PC-3 (cell line): ENCODE measurements at places on chromosomes 13 and 19.
A peak's percentile ranks its signal among the peaks of the same experiment; 100 is the strongest.

GRCh38 chr13:24654741-24655140 is 25.5 kb upstream of the ATP12A start:
- no peak for DNase-seq

DNA sequence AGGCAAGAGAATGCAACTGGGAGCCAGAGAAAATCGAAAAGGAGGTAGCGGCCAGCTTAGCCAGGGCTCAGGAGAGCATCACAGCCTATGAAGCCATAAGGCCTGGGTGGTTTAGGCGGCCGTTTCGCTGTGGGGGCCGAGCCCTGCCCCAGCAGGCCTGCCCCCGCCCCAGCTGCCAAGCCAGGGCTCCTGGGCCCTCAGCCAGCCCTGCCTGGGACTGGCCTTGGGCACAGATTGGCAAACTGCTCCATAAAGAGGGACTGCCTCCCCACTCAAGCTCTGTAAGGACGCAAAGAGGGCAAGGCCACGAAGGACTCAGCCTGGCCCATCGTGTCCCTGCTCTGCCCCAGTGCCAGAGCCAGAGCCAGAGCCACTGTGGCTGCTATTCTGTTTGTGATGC is 10.2 kb downstream of the ZNF653 start:
- DNase-seq = no peak

DNA sequence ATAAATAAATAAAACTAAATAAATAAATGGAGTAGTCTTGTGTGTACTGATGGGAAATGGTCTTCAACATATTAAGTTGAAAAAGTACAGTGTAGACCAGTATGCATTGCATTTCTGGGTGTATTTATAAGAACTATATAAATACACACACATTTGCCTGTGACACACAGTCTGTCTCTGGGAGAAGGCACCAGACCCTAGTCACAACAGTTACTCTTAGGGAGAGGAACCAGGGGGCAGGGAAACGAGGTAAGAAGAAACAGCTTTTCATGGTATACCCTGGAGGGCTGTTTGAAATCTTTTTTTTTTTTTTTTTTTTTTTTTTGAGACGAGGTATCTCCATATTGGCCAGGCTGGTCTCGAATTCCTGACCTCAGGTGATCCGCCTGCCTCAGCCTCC is 2.8 kb upstream of the S1PR2 start:
- no peak for DNase-seq

GRCh38 chr13:62598708-62599107 is 1183.1 kb upstream of the PCDH20 start:
- DNase-seq = no peak

DNA sequence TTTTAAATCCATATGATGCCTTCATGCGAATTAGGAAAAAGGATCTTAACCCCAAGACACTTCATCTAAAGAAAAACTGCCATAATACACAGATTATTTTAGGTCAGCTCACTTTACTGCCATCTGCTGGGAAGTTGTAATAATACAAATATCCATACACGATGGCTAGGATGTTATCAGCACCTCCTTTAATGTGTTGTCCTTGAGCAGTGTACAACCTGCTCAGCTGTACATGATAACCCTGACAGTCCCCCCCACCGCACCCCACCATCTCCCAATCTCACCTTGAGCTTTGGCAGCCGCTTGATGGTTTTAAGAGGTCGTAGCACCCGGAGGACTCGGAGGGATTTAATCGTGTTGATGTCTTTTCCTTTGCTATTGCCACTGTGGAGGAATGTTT is 112.2 kb downstream of the IER2 start:
- peak; percentile 88 for DNase-seq

- DNase-seq = no peak
Measured at GRCh38 chr19:42477117-42477516, 34.4 kb upstream of the CXCL17 start.

GRCh38 chr13:44537248-44537647 is 38.9 kb downstream of the TSC22D1 start:
- no peak for DNase-seq

GRCh38 chr19:677201-677600 is 1.0 kb downstream of the FSTL3 start:
- DNase-seq = peak; percentile 70

- no peak for DNase-seq
Measured at GRCh38 chr19:45087531-45087930, 5.4 kb upstream of the PPP1R37 start.

GRCh38 chr13:93625536-93625935 is 398.9 kb downstream of the GPC6 start:
- DNase-seq = no peak

- no peak for DNase-seq
Measured at GRCh38 chr19:51172223-51172622, 30.1 kb downstream of the SIGLEC7 start.

DNA sequence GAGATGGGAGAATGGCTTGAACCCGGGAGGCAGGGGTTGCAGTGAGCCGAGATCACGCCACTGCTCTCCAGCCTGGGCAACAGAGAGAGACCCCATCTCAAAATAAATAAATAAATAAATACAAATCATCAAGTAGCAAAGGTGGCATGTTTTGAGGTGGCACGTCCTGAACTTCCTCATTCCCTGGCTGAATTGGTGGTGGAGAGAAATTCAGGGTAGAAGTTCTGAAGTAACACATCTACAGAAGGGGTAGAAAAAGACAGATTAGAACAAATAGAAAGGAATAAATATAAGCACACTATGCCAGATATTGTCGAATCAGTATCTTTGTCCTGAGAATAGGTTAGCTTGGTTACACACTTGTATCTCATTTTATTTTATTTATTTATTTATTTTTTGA is 6.3 kb downstream of the IFI30 start:
- DNase-seq = no peak

DNA sequence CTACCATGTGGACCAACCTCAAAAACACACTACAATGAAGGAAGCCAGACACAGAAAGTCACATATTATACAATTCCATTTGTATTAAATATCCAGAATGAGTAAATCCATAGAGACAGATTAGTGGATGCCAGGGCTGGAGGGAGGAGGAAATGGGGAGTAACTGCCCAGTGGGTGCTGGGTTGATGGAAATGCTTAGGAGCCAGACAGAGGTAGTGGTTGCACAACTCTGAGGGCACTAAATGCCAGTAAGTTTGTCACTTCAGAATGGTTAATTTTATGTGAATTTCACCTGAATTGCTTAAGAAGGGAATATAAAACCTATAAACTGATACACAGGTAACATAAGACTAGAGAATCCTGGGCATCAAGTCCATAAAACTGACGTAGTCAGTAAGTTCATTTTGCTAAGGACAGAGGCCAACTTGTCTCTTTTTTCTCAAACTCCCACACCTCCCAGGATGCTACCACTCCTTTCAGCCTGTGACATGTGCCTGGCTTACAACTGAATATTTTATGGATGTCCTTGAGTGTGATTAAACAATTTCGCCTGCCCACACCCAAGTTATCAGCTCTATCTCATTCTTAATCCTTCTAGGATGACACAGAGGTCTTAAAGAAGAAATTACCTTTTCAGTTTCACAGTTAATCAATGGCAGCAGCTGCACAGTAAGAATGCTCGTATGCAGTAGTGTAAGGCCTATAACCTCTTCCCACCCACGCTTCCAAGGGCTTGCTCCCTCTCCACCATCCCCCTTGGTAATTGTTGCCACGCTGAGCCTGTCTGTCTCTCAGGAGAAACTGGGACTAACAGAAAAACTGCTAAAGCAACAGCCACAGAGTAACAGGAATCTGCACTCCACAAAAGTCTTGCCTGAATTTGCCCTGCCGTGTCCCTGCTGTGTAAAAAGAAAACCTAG is 5.9 kb upstream of the MLNR start:
- DNase-seq = no peak

DNA sequence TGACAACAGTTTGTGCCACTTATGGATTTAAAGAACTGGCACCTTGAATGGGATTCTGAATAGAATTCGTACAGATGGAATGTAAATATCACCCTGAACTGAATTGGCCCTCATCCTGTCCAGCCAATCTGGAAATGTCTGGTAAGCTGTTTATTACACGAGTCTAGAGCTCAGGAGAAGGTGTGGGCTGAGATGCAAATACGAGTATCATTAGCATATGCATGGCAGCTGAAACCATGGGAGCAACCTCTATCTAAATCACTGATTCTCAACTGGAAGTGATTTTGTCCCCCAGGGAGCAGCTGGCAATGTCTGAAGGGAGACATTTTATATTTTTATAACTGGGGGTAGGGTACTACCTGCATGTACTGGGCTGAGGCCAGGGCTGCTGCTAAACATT is 15.6 kb upstream of the VWA8 start:
- DNase-seq = no peak

DNA sequence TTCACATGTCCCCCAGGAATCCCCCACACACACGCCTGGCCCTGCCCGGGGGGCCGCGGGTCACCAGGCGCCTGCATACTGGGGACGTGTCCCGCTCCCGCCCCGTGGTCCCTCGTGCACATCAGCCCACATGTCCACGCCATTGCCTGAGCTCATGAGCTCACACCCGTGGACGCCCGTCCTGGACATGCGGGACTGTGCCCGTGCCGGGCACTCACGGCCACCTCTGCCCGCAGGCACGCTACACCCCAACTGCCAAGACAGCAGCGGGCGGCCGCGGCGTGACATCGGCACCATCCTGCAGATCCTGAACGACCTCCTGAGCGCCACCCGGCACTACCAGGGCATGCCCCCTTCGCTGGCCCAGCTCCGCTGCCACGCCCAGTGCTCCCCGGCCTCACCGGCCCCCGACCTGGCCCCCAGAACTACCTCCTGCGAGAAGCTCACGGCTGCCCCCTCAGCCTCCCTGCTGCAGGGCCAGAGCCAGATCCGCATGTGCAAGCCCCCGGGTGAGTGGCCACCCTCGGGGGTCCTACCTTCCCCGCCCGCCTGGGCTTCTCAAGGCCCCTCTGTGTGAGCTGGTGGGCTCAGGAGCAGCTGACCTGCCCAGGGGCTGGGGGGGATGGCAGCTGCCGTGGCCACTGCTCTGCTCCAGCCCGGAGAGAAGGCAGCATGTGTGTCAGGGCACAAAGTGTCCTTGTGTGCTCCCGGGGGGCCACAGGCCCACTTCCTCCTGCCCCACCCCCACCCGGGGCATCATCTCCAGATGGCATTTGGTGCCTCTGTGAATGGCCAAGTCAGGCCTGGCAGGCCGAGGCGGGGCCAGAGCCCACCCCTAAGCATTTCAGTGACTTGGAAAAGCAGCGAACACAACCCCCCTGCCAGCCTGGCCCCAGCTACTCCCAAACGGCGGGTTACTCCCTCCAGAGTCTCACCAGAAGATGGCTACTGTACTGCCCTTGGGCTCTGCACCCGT is 7.1 kb downstream of the MIDN start:
- no peak for DNase-seq

GRCh38 chr13:33855371-33855895 is 37.5 kb downstream of the RFC3 start:
- DNase-seq = no peak

- DNase-seq = no peak
Measured at GRCh38 chr13:60707878-60708277, 310.9 kb downstream of the TDRD3 start.

GRCh38 chr19:7067716-7068115 is 1.8 kb upstream of the ZNF557 start:
- no peak for DNase-seq

DNA sequence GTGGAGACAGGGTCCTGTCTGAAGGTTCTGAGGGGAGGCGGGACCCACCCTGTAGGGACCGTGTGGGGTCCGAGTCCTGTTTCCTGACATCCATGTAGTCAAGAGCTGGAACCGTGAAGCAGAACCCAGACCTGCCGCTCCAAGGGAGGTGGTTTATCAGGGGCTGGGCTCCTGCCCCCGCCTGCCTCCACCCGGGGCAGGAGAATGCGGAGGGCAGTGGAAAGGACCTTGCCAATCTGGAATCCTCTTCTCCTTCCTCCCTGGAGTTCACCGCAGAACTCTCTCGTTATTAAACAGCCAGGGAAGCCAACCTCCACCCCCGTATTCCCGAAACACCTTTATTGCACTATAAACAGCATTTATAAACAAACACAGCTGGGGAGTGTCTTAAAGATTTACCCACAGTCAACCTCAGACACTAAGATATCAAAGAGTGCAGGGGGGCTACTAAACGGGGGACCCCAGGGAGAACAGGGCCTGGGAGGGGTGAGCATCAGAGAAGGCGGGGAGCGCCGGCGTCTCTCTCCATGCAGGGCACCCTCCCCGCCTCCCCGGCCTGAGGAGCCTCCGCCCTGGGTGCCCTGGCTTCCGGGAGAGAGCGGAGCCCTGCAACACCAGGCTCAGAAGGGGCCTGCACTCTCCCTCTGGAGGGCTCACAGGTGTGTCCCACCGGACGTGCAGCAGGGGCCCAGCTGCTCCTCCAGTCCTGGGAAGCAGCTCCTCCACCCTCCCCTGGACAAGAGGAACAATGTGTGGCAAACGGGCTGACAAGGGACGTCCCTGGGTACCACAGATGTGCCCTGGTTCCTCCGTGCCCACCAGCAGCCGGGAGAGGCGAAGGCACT is 3.6 kb downstream of the C2CD4C start:
- DNase-seq = no peak

DNA sequence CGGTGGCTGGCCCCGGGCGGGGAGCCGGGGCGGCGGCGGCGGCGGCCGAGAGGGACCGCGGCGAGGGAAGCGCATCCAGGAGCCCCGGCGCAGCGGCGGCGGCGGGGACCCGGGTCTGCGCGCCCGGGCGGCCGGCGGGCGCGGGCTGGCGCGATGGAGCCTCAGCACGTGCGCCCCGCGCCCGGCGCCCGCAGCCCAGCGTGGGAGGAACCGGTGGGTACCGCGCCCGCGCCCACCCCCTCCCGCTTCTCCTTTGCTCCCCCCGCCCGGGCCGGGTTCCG is 7.8 kb upstream of the DGKH start:
- no peak for DNase-seq
